ENCODE measurements at places on chromosomes 6 and 20.

GRCh38 chr6:45447716-45448115 lies 70.0 kb upstream of the SUPT3H start:
- no peak for DNase-seq

DNA sequence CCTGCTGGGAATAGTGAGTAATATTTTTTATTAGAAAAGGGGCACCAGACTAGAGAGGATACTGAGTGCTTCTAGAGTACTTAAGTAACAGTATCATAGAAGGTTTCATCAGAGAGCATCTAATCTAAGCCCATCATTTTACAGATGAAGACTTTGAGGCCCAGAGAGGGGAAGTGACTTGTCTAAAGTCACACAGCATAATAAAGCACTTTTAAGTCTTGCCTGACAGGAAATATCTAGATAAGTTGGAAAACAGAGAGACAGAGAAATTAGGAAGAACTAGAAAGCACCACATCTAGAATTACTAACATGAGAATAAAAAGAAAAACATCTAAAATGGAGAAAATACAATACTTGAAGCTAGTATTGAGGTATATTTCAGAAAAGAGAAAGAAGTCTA lies 6.0 kb downstream of the HLA-DMA start:
- DNase-seq: no peak

- no peak for DNase-seq
These were observed 115.9 kb upstream of the BMP2 start for GRCh38 chr20:6651561-6651960.

DNA sequence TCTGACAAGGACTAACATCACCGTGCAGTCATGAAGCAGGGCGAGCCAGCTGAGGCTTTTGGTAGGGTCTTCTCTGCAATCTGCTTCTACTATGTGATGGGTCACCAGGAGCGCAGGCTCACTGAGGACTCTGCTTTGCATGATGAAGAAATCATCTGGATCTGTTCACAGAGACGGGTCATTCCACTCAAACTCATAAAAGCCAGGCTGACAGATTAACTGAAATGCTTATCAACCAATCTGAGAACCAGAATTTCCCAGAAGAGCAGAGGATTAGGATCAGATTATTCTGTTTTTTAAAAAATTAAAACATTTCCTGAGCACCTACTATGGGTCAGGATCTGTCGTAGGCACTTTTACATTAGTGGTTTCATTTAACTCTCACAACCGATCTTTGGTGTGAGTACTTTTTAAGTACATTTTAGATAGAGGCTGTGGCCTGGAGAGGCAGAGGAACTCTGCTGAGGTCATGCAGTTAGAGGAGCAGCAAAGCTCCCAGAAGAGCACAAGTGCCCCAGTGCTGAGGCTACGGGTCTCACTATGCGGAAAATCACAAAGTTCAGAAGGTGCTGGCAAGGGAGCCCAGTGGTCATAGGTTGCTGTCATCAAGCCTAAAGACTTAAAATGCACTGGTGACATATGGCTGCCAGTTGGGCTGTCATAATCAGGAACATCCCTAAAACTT lies 109.1 kb downstream of the BACH2 start:
- no peak for DNase-seq

GRCh38 chr20:35225319-35226125 lies 968 bp upstream of the MMP24 start:
- no peak for DNase-seq

GRCh38 chr6:169990095-169991030 lies 238.9 kb downstream of the ERMARD start:
- peak; percentile 22 for DNase-seq

GRCh38 chr6:44078827-44079671 lies 48.2 kb downstream of the MRPL14 start:
- DNase-seq: peak; percentile 52

DNA sequence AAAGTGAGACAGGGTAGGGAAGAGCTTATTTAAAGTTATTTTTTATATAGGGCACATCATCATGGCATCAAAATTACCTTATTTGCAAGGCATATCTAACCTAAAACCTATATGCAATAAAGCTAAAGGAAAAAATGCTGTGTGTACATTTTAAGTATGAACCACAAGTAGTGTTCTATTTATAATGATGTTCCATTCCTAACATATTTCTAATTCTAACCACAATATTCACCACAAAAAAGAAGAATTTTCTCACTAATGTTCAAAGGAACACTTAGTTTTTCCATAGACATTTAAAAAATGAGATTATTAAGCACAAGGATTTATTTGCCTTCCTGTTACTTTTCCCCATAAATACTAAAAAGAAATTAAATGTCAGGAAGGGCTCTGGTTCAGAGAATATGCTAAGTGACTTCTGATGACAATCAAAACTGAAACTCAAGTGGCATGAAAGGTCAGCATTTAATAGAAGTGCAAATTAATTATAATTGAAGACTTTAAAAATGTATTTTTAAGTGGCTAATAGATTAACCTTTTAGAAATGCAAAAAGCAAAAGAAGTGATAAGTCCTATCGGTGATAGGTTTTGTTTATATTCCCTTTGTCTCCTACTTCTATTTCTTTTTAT lies 25.1 kb downstream of the GPR63 start:
- DNase-seq: no peak

DNA sequence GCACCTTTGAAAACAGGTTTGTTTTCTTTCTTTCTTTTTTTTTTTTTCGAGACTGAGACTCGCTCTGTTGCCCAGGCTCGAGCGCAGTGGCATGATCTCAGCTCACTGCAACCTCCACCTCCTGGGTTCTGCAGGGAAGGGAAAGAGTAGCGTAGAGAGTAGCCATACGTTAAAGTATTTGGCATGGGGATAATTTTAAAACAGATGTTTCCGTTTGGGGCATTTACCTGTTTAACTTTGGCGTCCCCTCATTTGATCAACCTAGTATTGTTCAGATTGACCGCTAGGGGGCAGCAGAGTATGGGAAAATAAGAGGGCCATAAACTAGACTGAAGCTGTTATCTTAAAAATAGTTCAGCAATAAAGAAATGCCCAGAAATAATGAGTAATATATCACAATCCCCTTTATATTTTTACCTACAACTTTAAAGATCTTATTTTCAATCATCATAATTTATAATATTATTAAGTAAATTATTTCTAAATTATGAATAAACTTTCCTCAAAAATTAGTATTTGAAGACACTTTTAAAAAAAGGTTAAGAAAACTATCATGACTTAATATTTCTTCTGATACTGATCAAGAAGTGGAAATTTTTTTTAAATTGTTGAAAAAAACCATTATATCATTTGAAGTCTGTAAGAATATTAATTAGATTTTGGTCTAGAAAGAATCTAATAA lies 7.6 kb upstream of the TAAR9 start:
- peak; percentile 18 for DNase-seq

GRCh38 chr6:32843979-32844838 lies at the start of gene PSMB8:
Gene PSMB8, minus strand, starts transcription at chr6:32844047. Its CDS starts 51 bp downstream, at chr6:32843996.
- DNase-seq: peak; percentile 99

GRCh38 chr6:138953451-138953850 lies 34.6 kb downstream of the REPS1 start:
- no peak for DNase-seq

DNA sequence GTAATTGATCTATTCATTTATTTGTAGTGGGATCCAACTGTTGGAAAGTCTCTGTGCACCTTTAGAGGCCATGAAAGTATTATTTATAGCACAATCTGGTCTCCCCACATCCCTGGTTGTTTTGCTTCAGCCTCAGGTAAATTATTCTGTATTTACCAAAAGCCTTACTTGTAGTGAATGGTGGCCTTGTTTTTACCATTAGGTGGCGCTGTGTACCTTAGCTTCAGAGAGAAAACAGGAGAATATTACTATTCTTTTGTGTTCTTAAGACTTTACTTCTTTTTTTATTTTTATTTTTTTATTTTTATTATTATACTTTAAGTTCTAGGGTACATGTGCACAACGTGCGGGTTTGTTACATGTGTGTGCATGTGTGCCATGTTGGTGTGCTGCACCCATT lies 23.7 kb downstream of the PEX7 start:
- DNase-seq: no peak
